NCI-H1417 treated with DMSO at 0.1 percent for 48 hours (cell line): ENCODE measurements at places on chromosomes 7 and 10.

- DNase-seq: no peak
Observed at GRCh38 chr10:81108516-81109199, 571.0 kb downstream of the SH2D4B start.

- DNase-seq: no peak
Observed at GRCh38 chr10:61733358-61733940, 70.7 kb downstream of the CABCOCO1 start.

GRCh38 chr7:74094224-74095101 is 10.9 kb downstream of the LIMK1 start:
- no peak for DNase-seq

DNA sequence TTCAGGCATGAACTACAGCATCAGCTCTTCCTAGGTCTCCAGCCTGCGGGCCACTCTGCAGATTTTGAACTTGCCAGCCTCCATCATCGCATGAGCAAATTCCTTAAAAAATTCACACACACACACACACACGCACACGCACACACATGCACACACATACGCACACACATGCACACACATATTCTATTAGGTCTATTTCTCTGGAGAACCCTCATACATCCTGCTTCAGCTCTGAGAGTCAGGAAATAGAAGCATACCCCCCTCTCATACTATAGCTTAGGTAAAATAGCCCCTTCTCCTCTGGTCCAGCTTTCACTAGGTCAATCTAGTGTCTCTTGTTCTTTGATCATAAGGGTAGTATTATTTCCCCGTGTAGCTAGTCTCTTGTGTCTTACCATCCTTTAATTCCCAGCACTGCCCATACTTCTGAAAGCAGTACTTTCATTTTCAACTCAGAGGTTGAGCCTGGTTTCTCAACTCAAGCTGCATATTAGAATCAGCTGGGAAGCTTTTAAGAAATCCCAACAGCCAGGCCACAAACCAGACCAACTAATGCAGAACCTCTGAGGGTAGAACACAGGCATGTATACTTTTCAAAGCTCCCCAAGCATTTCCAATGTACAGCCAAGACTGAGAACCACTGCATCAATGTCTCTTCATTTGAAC is 30.9 kb upstream of the ITGB8 start:
- DNase-seq: no peak

GRCh38 chr7:40784176-40784575 is 649.4 kb downstream of the SUGCT start:
- no peak for DNase-seq

DNA sequence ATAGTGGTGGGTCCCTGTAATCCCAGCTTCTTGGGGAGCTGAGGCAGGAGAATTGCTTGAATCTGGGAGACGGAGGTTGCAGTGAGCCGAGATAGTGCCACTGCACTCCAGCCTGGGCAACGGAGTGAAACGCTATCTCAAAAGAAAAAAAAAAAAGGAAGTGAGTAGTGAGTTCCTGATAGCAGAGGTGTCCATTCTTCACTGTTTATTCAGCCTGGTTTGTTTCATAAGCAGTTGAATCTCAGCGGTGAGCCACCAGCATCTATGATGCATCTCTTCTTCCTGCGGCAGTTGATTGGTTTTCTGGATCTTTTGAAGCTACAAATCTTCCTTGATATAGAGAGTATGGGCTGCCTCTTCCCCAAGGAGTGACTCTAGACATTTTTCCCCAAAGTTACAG is 316.1 kb upstream of the MTPN start:
- DNase-seq: no peak

- no peak for DNase-seq
Observed at GRCh38 chr7:73454424-73454823, 20.8 kb downstream of the FZD9 start.

GRCh38 chr7:93231259-93231658 is 907 bp upstream of the VPS50 start:
- no peak for DNase-seq

GRCh38 chr7:140160308-140160707 is 16.5 kb downstream of the KDM7A start:
- DNase-seq: no peak

GRCh38 chr7:22338877-22339276 is 18.1 kb downstream of the RAPGEF5 start:
- DNase-seq: no peak
